CD4-positive, alpha-beta T cell treated with Interleukin-4 for 4 hours (primary cell): ENCODE measurements at places on chromosomes 3 and 15.

- no peak for DNase-seq
Measured at GRCh38 chr3:16299746-16300145, 34.7 kb downstream of the OXNAD1 start.

- DNase-seq: no peak
Measured at GRCh38 chr3:139617672-139618268, 60.0 kb downstream of the NMNAT3 start.

GRCh38 chr3:194396859-194397756, 2.0 kb downstream of the GP5 start:
- peak; percentile 8 for DNase-seq

- DNase-seq: no peak
Measured at GRCh38 chr3:78130741-78131290, 1090.9 kb downstream of the ROBO2 start.

- no peak for DNase-seq
Measured at GRCh38 chr15:89333011-89333860, 1.4 kb downstream of the POLG start.

- no peak for DNase-seq
Measured at GRCh38 chr3:18283680-18284079, 141.5 kb downstream of the SATB1 start.

GRCh38 chr3:72761410-72761809, 86.8 kb downstream of the SHQ1 start:
- no peak for DNase-seq

- DNase-seq: peak; percentile 13
Measured at GRCh38 chr15:75809986-75810750, 33.1 kb upstream of the UBE2Q2 start.

DNA sequence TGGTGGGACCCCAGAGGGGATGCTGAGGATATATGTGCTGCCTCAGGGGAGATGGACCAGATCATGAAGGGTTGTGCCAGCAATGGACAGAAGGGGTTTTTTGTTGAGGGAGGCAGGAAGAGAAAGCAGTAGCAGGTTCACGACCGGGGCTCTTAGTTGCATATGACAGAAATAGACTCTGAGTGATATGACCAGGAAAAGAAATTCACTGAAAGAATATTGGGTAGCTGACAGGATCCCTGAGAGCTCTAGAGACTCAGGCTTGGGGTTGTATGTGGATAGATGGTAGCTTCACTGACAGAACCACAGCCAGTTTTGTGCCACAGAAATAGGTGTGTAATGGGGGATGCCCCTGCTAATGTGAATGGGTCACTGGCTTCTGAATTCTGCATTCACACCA, 241.6 kb downstream of the ZNF621 start:
- no peak for DNase-seq

DNA sequence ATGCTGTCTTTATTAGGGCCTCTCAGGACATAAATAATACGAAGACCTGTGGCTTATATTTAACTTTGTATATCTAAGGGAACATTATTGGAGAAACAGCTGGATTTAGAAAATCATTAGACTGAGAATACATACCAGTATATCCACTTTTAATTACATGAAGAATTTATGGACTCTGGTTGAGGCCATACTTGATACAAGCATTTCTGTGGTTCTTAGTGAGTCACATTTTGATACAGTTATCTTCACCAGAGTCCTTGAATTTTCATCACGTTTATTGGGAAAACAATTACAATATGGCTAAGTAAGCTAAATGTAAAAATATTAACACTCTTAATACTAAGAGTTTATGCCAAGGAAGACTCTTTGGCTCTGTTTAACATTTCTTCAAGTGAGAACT, 9.9 kb downstream of the KIF23 start:
- DNase-seq: no peak

GRCh38 chr15:58934521-58934920, 1.0 kb upstream of the SLTM start:
- no peak for DNase-seq

DNA sequence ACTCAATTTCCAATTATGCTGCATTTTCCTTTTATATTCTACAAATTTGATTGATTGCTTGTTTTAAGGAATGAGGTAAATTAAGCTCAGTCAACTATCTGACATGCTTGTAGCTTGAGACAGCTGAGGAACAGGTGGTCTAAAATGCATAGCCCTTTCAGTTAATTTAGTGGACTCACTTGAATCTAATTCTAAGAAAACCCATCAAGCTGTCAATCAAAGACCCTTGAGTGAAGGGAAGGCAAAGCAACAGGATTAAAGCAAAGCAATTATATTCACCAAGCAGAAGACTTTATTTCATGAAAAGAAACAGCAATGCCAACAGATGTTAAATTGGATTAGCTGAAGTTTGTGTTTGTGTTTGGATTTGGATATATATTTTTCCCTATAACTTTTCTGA, 228.5 kb downstream of the ARPP21 start:
- no peak for DNase-seq

GRCh38 chr3:155805204-155805801, 775 bp downstream of the C3orf33 start:
- DNase-seq: peak; percentile 15

DNA sequence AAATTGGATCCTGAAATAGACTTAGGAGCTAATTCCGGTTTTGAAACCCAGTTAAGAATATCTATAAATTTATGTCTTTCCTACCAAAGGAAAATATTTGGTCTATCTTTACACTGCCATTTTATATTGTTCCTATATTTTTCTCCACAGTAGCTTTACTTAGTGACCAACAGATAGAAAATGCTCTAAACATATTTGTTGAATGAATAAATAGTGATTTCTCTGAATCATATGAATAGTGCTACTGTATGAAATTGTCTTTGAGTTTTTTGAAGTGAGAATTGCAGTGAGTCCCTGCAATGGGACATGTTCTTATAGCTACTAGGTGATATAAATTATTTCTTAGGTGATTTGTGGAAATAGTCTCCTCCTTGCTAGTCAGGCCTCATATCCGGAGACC, 18.5 kb upstream of the EID1 start:
- DNase-seq: no peak

GRCh38 chr15:69088300-69088965, 72.0 kb upstream of the GLCE start:
- DNase-seq: no peak

DNA sequence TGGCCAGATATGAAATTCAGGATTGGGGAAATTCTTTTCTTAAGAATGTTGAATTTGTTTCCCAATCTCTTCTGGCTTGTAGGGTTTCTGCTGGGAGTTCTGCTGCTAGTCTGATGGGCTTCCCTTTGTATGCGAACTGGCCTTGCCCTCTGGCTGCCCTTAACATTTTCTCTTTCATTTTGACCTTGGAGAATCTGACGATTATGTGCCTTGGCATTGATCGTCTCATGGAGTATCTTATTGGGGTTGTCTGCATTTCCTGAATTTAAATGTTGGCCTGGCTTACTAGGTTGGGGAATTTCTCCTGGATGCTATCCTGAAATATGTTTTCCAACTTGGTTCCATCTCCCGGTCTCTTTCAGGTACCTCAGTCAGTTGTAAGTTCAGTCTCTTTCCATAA, 152.2 kb downstream of the CFAP20DC start:
- no peak for DNase-seq

DNA sequence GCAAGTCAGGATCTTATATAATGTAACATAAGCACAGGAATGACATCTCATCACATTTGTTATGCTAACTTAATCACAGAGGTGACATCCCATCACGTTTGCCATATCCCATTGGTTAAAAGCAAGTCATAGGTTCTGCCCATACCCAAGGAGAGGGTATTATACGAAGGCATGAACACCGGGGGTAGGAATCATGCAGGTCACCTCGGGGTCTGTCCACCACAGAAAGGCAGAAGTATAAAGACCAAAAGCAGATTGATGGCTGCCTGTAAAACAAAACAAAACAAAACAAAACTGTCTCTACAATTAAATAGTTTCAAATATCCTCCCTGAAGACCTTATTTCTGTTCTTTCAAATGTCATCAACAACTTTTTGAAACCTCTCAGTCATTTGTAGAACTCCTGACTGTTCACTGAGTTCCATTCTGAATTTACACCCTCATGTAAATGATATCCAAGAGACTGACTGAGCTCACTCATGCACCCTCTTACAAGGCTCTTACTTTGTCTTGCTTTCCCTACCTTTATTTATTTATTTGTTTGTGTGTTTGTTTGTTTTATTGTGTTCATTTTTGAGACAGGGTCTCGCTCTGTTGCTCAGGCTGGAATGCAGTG, 22.7 kb upstream of the ZNF639 start:
- no peak for DNase-seq

DNA sequence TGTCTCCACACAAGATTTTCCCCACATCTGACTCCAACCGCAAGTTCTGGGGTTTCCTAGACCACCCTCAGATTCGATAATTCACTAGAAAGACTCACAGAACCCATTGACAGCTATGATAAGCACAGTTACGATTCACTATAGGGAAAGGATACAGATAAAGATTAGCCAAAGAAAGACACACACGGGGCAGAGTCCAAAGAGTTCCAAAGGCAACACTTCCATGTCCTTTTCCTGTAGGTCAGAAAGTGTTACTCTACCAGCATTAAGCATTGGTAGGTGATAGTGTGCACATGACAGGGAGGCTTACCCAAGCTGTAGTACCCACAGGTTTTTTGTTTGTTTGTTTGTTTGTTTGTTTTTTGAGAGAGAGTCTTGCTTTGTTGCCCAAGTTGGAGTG, 48.1 kb downstream of the PHLDB2 start:
- DNase-seq: no peak

DNA sequence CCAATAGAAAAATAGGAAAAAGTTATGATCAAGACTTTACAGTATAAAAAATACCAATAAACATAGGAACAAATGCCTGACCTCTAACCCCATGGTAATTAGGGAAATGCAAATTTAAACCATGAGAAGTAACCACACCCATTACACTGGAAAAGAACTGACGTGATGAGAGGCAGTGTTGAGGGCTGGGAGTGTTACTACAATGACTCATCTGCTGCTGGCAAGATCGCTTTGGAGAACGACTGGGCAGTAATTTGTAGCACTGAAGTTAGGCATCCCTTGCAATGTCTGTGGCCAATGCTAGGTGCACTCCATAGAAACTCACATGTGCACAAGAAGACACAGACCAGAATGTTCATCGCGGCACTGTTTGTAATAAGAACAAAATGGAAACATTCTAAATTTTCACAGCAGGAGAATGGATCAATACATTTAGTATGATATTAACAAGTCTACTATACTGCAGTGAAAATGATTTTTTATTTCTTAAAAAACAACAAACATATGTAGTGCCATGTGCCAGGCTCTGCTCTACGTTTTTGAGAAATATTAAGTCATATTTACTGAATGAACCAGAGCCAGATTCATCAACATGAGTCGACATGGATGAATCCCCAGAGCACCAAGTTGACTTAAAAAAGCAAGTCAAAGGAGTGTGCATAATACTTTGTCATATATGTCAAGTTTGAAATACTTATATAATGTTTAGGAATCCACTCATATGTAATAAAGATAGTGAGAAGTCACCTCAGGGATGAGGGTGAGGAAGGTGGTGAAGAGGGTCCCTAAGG, 37.6 kb upstream of the EPHB3 start:
- peak; percentile 21 for DNase-seq

DNA sequence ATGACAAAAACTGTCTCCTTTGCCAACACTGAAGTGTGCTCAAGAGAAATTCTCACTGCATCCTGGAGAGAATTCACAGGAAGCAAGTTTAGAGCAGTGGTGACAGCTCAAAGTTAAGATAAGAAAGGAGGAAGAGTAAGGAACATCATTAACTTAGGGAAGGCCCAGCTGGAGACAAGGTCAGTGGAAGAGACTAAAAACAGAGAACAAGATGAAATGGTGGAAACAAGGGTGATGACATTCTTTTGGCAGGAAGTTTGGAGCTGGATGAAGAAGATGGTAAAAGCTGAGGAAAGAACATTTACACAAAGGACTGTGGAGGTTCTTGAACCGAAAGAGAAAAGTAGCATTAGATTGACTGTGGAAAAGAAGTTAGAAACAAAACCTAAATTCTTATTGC, 6.7 kb upstream of the SUCLG2 start:
- DNase-seq: no peak

- DNase-seq: no peak
Measured at GRCh38 chr3:175410251-175410650, 551.1 kb downstream of the NAALADL2 start.

DNA sequence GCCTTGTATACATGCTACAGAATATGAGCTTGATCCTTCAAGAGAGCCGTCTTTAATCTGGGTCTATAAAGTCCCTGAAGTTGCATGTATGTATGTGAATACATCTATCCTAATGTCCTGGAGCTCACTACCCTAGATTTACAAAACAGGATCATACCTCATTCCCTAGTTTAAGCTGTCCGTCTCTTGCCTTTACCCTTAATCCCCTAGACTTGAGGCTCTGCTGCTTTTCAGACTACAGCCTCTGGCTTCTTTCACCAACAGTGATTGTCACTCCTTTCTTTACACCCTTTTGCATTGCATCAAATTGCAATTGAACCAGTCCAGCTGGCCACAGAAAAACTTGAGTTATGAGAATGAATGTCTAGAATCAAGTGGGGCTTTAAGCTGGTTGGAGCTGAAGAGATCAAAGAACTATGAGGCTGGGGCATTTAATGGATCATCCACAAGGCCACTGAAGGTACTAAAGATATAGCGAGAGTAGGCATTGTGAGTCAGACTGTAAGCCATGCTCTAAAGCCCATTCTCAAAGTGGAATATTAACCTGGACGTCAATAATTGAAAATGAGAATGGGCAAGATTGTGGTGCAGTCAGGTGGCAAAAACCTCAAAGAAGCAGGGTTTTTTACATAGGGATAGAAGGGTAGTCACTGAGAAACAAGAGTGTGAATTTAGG, 12.3 kb upstream of the PLD1 start:
- DNase-seq: no peak

GRCh38 chr15:71821547-71822129, 11.3 kb downstream of the NR2E3 start:
- DNase-seq: no peak

DNA sequence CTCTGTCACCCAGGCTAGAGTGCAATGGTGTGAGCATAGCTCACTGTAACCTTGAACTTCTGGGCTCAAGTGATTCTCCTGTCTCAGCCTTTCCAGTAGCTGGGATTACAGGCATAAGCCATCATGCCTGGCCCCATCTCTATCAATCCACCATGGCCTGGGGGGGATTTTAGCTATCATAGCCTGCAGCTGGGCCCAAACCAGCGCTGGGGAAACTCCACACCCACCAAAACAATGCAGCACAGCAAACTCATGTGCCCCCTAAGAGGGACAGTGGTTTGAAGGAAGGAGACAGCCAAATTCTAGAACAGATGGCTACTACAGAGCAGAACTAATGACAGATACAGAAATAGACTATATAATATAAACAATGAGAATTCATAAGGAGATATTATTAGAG, 13.8 kb upstream of the NSMCE3 start:
- DNase-seq: no peak

DNA sequence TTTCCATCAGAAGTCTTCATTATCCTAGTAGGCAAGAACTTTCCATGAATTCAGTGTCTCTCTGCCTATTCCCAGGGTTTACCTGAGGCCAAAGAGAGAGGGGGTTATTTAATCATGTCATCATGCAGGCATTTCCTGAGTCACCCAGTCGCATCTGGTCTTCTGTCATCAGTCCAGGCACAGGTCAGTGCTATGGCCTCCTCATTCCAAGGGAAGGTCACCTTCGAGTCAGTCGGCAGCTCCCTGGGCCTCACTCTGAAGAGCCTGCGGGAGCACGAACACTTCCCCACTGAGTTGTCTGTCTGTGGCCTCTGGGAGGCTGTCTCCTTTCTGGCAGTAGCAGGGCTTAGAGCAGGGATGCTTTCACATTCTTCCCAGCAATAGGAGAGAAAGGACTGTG, 26.2 kb upstream of the LRTM1 start:
- no peak for DNase-seq

GRCh38 chr3:10798600-10799367, 17.2 kb upstream of the SLC6A11 start:
- no peak for DNase-seq

GRCh38 chr3:78977073-78977472, 790.7 kb downstream of the ROBO1 start:
- DNase-seq: no peak
